ENCODE measurements at places on chromosomes 12 and 14. TPM values are rescaled to one million over a fixed set of nuclear protein-coding genes. Genes with fewer than 3 reads are reported as not detected.

Gene DHRS2
- total RNA-seq: 0.37 TPM

Gene MAP1LC3B2
- 3.6 TPM for total RNA-seq

Gene JPH4
- total RNA-seq: 49.2 TPM

Gene TAS2R8
- total RNA-seq: 0.49 TPM

Gene FOXG1
- not detected for total RNA-seq

Gene CEP290
- total RNA-seq: 5.6 TPM
